Stimulated activated CD4-positive, alpha-beta T cell treated with anti-CD3 and anti-CD28 coated beads, Interleukin-12 subunit alpha, Interleukin-12 subunit beta, amount 100 ng/mL, for 4 hours (primary cell): ENCODE measurements at places on chromosomes 3 and 15.

DNA sequence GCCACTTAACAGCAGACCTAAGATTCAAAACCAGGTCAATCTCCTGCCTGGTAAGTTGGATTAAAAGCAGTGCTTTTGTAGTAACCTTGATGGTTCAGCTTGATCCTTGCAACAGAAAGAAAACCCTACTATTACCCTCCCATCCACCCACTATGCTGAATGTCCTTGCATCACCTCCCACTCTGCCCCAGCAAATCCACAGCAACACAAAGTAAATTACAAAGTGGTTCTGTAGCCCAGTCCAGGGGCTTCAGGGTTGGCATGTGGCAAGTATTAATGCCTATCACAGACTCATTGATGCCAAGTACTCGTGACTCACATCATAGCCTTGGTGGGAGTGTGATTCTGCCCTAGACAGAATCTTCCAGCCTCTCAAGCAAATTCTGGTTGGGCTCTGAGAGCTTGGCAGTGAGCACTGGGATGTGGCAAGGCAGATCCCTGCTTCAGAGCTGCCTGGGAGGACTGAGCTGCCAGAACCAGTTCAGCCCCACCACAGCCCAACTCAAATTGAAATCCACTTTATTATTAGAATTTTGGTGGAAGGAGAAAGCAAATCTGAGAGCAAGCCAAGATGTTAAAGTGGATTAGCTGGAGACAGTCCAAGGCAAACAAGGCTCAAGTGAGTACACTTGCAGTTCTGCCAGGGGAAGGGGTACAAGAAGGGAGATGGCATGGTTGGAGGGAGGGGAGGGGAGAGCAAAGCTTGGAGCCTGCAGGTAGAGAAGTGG lies 225.8 kb upstream of the UMPS start:
- no peak for DNase-seq

GRCh38 chr3:182052757-182053156 lies 341.0 kb downstream of the SOX2 start:
- DNase-seq, result no peak

DNA sequence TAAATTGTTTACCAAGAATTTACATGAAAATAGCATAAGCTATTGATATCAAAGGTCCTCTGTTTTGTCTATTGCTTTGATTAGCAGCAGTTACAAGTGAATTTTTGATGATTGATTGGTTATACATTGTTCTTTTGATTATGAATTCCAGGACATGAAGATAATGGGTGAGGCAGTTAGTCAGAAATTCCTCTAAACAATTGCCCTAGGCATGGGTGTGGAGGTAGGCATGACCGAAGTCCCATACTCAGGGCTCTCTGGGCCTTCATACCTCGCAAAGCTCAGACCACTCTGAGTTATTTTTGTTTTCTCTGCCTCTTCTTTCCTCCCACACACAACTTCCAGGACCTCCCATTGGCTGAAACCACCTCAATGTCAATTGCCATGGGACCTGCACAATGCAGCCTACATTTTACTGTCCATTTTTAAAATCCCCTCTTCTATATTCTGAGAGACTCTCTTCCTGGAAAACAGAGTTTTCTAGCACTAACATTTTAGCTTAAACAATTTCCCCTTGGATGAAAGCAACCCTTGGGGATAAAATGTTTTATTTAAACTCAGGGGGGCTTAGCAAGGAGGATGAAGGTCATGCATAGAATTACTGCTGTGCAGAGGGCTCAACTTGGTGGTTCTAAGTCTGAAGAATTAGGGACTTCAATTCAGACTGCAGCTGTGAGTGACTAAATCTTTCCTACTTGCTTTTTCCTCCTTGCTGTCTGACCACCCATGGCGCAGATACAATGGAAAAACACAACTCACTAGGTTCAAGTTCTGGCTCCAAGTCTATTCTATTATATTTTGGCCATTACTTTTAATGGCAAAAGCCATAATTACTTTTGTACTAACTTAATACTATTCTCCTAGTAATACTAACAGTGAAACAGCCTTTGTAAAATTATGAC lies 594.8 kb downstream of the NTRK3 start:
- DNase-seq, result no peak

GRCh38 chr15:77525400-77525811 lies 104.7 kb downstream of the HMG20A start:
- no peak for DNase-seq

GRCh38 chr15:40263024-40263754 lies 19.7 kb downstream of the ANKRD63 start:
- no peak for DNase-seq

DNA sequence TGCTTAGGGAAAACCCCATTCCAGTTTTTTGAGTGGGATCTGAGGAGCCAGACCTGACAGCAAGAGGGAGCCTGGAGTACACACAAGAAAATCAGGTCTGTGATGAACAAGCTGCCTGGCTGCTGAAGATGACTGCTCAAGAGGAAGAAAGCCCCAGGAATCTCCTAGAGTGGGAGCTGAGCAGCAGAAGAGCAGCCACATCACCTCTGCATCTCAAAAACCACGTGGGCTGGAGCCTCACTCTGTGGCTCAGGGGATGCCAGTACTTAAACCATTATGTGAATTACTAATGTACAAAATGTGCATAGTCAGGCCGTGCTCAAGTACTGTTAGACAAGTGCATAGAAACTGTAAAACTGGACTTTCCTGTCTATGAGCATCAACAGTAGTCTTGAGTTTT lies 52.4 kb downstream of the SLC9A9 start:
- DNase-seq, result no peak

GRCh38 chr3:172581757-172582166 lies 58.5 kb upstream of the TNFSF10 start:
- no peak for DNase-seq

- no peak for DNase-seq
These were observed 27.7 kb upstream of the MYH15 start for GRCh38 chr3:108538083-108538482.

DNA sequence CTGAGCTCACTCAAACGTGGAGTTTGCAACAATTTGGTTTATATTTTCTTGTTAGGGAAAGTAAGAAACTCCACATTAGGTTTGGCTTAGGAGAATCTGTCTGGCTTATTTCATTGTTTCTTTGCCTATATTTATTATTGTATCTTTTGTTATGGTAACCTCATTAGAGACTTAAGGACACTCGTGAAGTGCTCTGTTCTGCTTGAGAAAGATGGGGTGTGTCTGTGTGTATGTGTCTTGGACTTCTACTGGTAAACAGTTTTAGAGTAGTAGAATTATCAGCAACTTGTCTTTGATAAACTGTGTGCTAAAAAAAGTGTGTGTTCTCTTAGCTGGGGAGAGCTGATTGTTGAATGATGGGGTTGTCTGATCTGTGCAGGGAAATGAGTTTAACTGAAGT lies 306.5 kb downstream of the RBMS3 start:
- DNase-seq, result no peak

DNA sequence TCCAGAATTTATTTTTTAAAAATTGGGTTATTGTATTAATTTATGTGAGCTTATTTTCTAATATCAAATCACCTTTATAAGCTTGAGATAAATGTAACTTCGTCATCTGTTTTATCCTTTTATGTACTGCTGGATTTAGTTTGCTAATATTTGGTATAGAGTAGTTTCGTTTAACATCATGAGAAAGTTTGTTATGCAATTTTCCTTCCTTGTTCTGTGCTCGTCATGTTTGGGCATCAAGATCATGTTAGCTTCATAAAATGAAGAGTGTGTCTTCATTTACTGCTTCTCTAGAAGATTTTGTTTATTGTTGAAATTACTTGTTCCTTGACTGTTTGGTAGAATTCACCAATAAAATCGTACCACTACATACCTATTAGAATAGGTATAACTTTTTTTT lies 262.1 kb upstream of the SATB1 start:
- DNase-seq, result no peak

DNA sequence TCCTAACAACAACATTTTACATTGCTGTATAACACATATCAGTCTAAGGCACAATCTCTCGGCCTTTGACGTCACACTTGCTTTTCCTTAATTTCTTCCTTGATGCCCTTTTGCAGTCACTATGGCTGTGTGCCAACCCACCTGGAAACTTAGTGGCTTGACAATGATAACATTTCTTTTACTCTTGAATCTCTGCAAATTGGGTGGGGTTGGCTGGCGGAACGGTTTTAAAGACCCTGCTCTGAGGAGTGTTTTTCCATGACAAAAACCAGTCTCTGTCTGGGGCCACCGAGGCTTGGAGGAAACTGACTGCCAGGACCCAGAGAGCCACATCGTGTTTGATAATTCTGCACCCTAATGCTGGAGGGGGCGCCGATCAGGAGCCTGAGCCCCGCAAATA lies 115.6 kb downstream of the KLF13 start:
- no peak for DNase-seq
